ENCODE measurements at places on chromosomes 3 and 15.

GRCh38 chr3:133374708-133375402 is 25.0 kb upstream of the BFSP2 start:
- DNase-seq: no peak

- no peak for DNase-seq
Observed at GRCh38 chr15:31439328-31439727, 112.7 kb downstream of the KLF13 start.

DNA sequence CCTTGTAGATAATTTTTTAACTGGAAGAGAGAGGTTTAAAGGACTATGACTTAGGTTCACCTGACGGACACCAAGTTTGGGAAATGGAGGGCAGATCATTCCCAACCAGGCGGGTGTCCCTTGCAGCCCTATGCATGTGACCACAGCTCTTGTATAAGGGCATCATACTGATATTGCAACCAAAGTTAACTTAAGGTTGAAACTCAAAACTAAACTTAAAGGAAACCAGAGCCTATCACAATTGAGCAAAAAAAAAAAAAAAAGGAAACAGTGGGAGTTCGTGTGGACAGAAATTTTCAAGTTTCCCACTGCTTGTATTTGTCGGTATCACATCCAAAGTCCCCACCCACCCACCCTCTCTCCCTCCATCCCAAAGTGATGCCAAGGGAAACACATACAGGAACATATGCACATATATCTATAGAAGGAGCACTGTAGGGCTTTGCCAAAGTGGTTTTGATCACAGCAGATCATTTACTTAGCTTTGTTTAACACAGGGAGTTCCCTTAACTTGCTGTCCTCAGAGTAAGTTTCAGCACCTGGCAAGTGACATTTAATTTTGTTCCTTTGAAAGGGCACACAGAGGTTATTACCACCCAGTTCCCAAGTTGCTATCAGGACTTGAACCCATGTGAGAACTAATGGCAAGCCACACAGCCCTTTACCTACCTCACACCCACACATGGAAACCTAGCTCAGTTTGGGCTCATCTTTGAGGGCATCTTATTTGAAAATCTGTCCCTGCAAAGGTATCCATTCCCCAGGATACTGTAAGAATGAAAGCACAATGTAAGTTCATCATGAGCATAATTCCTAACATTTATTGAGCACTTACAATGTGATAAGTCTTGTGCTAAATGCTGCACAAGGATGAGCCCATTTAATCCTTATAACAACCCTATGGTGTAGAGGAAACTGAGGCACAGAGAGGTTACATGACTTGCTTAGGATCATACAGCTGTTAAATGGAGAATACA is 204.5 kb upstream of the CMC1 start:
- DNase-seq: no peak

DNA sequence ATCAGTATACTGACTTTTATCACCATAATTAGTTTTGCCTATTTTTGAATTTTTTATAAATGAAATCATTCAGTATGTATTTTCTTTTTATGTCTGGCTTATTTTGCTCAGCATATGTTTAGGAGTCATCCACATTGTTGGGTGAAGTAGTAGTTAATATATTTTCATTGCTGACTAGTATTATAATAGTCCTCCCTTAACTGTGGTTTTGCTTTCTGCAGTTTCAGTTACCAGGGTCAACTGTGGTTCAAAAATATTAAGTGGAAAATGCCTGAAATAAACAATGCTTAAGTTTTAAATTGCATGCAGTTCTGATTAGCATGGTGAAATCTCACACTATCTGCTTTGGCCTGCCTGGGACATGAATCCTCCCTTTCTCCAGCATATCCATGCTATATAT is 39.5 kb upstream of the PRR23C start:
- no peak for DNase-seq

GRCh38 chr3:98565843-98566242 is 27.6 kb downstream of the CPOX start:
- DNase-seq: no peak

DNA sequence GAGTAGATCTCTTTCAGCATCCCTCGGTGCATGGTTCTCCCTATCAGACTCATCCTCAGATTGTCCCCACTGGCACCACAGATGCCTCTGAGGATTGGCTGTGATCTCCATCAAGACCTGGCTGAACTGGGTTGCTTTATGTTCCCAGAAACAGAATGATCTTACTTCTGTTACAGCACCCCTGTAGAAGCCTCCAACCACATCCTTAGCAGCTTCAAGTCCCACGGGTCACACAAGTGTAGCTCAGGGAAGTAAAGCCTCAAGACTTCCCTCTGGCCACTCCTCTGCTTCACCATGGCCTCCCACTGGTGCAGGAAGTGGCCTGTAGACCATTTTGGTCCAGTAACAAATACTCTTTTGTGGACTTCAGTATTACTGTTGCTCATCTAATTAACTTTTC is 566.4 kb upstream of the SUCLG2 start:
- DNase-seq: no peak

GRCh38 chr3:164332831-164333802 is 745.2 kb downstream of the SI start:
- no peak for DNase-seq

- no peak for DNase-seq
Observed at GRCh38 chr3:184002469-184002868, 15.2 kb downstream of the ABCC5 start.

DNA sequence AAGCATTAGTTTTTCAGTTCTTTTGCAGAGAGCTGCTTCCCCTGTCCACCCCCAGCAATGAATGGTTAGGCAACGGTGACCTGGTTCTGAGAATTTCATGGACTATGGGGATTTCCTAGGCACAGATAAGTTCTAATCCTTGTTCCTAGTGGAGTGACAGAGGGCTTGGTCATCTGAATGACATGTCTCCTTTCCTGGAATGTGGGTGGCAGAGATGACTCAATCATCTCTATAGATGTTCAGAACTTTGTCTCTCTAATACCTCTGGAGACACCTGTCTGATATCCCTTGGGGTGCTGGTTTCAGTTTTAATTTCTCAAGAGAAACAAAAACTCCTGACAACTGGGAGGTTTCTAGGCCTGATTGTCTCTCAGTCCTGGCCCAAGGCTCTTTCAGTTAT is 10.4 kb downstream of the PLA2G4E start:
- DNase-seq: no peak

- no peak for DNase-seq
Observed at GRCh38 chr3:58751235-58751634, 84.7 kb upstream of the FAM3D start.

- DNase-seq: no peak
Observed at GRCh38 chr3:186530415-186530814, 13.8 kb downstream of the CRYGS start.

GRCh38 chr3:100761211-100761942 is 52.1 kb downstream of the TFG start:
- DNase-seq: no peak

GRCh38 chr15:22908830-22909229 is 70.4 kb downstream of the NIPA2 start:
- DNase-seq: no peak

DNA sequence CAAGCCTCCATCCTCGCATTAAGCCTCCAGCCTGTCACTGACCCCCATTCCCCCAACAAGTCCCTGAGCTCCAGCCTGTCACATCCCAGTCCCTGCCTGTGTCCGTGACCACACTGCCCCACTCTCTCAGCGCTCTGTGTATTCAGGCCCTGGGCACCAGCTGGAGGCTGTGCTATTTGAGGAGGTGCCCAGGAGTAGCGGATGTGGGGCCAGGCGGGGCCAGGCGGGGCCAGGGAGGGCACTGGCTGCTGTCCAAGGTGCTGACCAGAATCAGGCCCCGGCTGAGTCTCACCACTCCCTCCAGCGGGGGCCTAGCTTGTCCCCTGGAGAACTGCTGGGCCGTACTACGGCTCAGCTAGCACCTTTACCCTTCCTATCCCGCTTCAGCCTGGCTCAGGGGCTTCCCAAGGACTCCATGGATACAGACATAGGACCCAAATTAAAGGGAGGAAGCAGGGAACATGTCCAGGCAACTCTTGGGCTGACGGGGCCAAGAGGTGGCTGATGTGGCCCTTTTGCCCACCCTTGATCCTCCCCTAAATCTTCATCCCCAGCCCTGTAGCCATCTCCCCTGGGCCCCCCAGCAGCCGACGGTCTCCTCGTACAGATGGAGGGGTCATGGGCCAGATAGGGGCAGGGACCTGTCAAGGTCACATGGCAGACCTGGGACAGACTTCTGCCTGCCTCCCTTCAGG is 1.1 kb downstream of the HHATL start:
- DNase-seq: no peak

- DNase-seq: no peak
Observed at GRCh38 chr3:126345641-126346460, 11.4 kb downstream of the KLF15 start.

DNA sequence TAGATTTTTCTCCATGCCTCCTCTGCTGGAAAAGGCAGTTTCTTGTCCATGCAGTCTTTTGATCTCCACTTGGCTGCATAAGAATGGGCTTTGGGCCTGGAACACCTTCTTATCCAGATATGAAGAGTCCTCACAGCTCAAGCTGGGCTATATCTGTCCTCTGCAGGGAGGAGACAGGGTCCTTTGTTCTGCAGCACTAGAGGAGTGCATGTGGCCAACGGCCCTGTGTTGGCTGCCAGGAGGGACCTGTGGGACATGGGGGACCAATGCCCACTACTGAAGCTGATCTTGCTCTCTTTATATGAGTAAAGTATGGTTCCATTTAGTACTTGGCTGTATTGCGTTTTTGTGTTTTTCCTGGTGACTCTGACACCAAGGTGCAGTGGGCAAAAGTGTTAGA is 157.3 kb upstream of the ABI3BP start:
- DNase-seq: no peak

- no peak for DNase-seq
Observed at GRCh38 chr15:90001683-90002427, 731 bp downstream of the ZNF710 start.

- no peak for DNase-seq
Observed at GRCh38 chr15:70094690-70095311, 2.9 kb downstream of the TLE3 start.

DNA sequence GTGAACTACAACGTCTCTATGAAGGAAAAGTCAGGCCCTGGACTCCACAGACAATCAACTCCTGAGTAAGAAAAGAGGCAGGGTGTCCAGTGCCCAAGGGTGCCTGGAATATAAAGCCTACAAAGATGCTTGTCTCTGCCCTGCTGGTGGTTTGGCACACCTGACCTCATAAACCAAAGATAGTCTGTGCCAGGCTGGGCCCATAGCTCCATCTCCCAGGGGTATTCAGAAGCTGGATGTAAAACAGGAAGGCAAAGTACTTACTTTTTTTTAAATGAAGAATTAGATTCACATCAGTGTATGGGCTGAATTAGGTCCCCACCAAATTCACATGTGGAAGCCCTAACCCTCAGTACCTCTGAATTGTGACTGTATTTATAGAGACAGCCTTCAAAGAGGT is 66.6 kb upstream of the HERC1 start:
- no peak for DNase-seq
